ENCODE measurements at places on chromosomes 12 and 14.

DNA sequence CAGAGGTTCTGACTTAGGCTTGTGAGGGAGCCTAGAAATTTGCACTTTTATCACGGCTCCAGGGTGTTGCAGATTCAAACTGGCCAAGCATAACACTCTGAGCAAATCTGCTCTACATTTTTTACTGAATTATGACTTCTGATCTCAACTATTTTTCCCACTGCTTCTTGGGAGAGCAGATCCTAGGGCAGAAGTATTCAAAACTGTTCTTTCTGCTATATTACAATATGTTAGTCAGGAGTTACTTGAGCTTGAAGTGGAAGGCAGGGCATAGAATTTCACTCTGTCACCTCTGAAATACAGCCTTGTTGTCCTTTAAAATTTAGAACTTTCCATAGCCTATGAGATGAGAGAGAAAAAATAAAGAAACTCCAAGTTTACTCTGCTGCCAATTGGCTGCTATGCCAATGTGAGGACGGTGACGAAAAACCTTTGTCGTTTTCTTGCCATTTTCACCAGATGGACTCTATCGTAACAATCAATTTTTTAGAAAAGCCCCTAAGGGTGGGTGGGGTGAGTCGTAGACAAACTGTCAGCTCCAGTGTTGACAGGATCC lies 16.4 kb upstream of the KERA start:
- no peak for DNase-seq

- DNase-seq, result no peak
These were observed 122.5 kb upstream of the BCAT1 start for GRCh38 chr12:25071366-25071765.

- DNase-seq, result no peak
These were observed 460.6 kb downstream of the AACS start for GRCh38 chr12:125525879-125526278.

GRCh38 chr12:76563061-76563460 lies 3.5 kb upstream of the OSBPL8 start:
- DNase-seq, result no peak

GRCh38 chr12:87866578-87867292 lies 162.5 kb downstream of the C12orf50 start:
- DNase-seq, result no peak

DNA sequence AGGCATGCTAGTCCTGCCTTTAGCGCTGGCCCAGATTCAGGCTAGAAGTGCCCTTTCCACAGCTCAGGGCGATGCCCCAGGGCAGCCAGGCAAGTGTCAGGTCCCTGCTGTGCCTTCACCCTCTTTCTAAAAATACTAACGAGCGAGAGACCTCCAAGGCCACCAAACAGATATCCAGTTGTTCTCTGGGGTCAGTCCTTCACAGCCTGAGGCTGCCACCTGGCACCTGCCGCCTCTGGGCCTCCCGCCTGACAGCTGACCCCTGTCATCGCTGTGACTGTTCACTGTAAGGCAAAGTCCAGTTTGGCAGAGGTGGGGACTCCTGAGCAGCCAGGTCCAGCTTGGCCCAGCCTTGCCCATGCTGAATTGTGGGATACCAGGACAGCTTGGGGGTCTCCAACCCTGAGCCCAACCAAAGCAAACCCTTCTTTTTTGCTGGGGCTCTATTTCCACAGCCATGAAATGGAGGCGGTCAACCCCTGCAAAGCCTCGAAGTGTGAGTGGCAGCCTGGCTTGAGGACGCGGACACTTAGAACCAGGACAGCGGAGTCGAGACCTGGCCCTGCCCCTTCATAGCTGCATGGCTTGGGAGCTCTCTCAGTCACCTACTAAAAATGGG lies 79.9 kb downstream of the NINJ2 start:
- no peak for DNase-seq

DNA sequence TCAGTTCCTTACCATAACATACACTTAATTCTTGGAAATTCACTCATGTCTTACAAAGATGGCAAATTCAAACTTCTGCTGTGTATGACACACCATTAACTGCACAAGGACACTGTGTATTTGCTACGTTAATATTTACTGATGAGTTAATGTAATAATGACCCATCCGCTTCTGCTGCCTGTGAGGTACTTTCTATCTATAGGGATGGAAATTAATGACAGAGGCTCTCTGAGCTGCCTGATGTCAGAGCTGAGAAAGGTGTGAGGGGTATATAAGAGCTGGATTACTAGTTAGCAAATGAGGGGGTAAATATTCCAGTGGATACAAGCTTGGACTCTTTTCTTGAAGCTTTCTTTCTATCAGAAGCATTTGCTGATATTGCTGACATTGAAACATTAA lies at the start of gene IAPP:
Gene IAPP, plus strand, starts transcription at position 301 of the 400 bp plus-strand sequence. CDS start 450 bp downstream, outside the sequence.
- DNase-seq, result no peak
